ENCODE measurements at places on chromosomes 5 and 9.

DNA sequence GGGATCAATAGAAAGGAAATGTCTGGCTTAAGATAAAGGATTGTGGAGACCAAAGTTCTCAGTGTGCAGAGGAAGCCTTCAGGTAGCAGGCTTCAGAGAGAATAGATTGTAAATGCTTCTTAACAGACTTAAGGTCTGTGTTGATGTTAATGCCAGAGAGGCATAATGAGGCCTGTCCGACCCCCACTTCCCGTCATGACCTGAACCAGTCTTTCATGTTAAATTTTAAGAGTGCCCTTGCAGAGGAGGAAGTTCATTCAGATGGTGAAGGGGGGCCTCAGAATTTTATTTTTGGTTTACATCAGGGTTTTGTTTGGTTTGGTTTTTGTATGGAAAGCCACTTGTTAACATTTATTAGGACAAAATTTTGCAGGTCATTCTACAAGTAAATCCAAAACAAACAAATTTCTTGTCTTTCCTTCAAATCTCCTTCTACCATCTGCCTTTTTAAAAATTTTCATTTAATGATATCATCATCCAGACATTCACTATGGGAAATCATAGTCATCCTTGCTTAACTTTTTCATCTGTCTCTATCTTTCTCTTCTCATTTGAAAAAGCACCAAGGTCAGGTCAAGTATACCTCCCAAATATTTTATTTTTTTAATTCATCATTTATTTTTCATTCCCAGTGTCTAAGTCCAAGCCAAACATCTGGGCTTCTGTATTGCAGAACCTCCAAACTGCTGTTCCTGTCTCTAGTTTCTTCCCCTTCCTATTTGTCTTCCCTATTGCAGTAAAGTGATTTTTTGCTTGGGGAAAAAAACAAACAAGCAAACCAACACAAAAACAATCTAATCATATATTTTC lies 6.9 kb upstream of the ABCA1 start:
- DNase-seq: no peak

DNA sequence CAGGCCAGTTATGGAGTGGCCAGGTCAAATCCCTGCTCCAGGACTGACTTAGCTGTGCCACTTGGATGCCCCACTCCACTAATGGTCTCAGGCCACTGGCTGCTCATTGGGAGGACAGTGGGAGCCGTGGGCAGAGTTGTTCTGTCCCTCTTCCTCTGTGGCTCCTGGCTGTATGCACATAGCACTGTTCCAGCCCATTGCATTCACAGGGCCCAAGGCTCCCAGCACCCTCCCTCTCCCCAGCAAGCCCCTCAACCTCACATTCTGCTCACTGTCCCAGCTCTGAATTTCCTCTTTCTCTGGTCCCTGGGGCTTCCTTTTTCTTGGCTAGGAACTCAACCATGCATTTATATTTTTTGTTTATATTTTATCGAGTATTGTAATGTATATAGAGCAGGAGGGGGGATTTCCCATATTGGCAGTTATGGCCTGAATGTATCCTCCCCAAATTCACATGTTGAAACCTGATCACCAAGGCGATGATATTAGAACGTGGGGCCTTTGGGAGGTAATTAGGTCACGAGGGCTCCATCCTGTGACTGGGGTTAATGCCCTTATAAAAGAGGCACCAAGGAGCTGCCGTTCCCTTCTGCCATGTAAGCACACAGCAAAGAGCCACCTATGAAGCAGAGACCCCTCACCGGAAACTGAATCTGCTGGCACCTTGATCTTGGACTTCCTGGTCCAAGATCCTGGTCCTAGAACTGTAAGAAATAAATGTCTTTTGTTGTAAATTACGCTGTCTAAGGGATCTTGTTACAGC lies 17.0 kb upstream of the MVB12B start:
- DNase-seq: no peak

DNA sequence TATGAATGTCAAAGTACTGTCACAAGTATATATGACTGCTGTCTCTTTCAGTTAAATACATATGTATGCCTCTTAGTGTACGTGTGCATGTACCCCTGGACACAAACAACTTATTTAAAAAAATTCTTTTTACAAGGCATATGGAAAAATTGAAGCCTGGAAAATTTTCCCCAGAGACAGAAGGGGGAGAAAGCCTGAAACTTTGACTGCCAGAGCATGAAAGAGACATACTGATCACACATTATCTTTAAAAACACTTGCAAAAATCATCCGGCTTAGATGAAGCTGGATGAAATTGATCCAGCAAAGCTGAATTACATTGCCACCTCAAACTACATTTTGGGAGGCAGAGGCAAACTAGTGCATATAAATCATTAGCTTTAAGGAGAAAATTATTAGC lies 88.0 kb upstream of the NFIB start:
- no peak for DNase-seq

DNA sequence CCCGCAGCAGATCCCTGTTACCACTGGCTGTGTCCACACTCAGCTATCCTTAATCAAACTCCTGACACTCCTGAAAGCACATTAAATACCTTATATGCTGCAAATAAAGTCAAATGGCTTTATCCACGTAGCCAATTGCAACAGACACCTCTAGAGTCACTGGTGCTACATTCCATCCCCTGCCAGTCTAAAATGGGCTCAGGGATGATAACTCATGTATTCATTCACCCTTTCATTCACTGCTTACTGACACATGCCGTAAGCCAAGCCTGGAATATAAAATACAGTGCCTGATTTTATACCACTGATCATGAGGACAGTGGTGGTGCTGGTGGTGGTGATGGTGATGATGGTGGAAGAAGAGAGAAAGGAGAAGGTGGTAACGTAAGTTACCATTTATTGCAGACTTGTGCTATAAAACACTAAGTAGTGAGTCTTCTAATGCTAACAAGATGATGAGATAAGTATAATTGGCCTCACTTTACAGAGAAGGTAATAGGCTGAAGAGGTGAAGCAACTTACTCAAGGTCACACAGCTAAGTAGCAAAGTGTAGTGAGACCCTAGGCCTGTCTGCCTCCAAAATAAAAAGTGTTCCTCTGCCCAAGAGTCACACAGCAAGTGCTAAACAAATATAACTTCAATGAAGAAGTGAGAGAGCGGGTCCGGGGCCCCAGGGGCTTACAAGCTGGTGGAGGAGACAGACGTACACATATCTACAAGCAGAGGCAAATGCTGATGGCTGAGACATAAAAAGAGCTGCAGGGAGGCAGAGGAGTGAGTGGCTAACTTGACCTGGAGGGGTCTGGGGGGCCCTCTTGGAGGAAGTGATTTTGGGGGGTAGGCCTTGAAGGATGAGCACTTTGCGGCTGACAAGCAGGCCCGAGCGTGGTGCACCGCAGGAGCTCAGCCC lies 1.2 kb downstream of the TTLL11 start:
- DNase-seq: no peak

DNA sequence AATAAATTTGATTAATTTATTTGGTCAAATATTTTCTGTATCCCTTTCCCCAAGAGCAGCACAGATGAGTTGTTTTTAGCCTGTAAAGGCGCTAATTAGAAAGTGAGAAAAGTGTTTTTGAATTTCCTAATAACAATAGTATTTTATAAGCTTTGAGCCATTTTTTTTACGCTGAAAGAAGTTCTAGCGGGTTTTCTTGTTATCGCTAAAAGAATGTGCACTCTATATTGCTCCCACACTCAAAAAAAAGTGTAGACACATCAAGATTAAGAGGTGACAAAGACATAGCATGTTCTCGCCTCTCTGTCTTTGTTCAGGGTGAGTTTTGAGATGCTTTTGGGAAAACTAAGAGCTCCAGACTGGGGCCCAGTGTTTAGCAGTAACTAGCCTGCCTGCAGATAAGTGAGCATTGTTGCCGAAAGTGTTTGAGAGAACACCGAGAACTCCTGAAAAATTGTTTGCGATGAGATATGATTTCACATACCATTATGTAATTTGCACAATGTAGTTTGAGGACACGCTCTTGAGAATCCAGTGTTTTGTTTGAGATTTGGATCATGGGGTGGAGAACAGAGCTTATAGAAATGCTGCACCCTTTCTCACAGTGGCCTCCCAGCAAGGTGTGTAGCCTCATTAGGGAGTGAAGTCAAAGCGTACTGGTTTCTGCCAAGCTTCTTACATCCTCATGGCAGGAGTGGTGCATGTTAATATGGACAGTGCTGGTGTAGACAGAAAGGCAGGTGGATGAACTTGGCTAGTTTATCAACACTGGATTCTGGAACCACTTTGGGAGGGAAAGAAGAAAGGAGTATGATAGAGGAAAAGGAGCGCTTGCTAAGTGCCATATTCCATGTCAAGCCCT lies 1.5 kb downstream of the F2R start:
- DNase-seq: no peak

DNA sequence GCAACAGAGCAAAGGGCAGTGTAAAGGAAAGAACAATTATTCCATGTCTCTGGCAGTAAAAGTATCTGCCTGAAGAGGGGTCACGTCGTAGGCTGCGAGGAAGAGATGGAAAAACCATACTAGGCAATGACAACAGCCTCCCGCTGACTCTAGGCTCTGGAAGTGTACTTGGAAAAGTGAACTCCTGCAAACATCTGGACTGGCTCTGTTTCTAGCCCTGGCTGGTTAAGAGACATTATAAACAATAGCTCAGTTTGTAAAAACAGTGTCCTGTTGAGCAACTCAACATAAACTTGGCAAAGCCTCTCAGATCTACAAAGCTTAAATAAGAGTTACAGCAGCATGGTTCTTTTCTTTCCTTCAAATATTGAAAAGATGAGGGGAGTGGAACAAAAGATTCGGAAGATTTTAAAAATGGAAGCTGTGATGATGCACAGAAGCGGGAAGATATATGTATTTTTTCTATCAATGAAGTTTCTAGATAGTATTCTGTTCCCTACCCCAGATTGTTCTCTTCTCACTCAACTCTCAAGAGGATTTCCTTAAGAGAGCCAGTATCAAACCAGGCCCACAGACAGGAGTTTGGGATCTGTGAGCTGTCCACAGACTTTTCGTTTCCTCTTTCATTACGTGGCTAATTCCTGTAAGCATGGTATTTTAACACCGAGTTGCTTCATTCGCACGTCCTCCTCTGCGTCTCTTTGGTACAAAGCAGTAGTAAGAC lies 79.4 kb downstream of the SPTLC1 start:
- no peak for DNase-seq
